ENCODE measurements at places on chromosomes 12 and 14.
A peak's percentile ranks its signal among the peaks of the same experiment; 100 is the strongest.

DNA sequence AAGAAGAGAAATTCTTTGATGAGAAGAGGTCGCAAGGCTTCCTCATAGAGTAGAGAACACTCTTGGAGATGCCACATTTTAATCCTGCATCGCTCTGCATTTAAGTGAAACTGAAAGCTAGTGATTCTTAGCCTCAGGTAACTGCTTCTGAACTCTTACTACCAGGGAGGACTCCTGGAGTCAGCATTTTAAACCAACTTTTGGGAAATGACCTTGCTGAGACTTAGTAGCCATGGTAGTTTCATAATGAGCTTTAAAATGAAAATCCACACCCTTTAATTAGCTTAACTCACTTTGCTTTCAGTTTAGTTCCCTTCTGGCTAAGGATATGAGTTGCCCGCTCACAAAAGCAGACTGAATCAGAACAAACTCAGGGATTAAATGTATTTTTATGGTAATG lies 80.3 kb downstream of the SYNE2 start:
- DNase-seq = no peak

GRCh38 chr12:1594006-1594260 lies 448 bp downstream of the FBXL14 start:
- DNase-seq = no peak

GRCh38 chr12:132014915-132015280 lies 65.2 kb downstream of the EP400 start:
- DNase-seq = no peak

- DNase-seq = no peak
These were observed 160.0 kb upstream of the E2F7 start for GRCh38 chr12:77225373-77225772.

GRCh38 chr12:82609234-82609914 lies 77.3 kb upstream of the TMTC2 start:
- no peak for DNase-seq

GRCh38 chr14:96080571-96080970 lies 41.4 kb downstream of the C14orf132 start:
- DNase-seq = no peak

DNA sequence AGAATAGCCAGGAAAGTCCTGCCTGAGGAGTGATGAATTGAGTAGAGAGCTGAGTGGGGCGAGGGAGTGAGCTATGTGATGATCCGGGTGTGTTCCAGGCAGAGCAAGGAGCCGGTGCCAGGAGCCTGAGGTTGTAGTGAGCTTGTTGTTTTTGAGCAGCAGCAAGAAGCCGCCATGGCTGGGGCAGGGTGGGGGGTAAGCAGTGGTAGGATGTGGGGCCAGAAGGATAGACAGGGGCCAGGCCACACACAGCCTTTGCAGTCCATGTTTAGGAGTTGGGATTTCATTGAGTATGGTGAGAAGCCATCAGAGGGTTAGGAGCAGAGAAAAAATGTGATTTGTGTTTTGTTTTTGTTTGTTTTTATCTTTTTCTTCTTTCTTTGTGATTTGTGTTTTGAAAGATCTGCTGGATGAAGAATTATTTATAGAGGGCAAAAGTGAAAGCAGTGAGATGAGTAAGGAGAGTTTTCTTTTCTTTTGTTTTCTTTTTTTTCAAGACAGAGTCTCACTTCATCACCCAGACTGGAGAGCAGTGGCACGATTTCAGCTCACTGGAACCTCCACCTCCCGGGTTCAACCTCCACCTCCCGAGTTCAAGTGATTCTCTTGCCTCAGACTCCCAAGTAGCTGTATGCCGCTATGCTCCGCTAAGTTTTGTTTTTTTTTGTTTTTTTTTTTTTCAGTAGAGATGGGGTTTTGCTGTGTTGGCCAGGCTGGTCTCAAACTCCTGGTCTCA lies 92.3 kb upstream of the BCAT1 start:
- no peak for DNase-seq

- DNase-seq = peak; percentile 47
These were observed 106.2 kb downstream of the TMEM30B start for GRCh38 chr14:61174987-61175386.

DNA sequence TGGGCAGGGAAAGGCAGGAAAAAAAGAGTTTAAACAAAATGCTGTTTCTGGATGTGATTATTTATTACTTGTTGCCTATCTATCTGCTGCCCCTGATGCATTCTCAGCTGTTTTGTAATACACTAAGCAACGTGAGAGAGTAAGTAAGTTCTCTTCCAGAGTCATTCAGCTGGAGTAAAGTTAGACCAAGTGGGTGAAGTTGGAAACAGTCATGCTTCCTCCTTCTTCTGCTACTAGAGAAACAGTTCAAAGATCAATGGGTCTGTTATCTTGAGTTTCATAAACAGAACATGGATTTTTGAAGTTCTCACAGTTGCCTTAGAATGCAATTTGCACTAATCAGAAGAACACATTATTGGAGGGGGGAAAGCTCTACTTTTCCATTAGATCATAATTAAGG lies 279.3 kb downstream of the EGLN3 start:
- no peak for DNase-seq

DNA sequence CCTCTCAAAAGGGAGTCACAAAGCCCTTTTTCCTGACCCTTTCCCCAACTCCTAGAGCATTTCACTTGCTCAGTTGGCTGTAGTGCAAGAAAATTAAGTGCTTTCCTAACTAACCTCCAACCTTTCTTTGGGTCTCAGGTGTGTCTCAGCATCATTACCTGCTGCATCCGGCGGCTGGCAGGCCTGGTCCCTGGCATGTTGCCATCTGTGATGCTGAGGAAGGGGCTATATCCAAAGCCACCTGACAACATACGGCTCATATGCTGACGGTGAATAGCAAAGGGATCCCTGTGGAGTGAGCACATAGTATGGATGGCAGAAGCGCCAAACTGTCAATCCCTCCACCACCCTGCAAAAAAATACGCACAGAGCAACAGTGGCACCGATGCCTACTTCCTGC lies 1.2 kb downstream of the MLF2 start:
- no peak for DNase-seq

DNA sequence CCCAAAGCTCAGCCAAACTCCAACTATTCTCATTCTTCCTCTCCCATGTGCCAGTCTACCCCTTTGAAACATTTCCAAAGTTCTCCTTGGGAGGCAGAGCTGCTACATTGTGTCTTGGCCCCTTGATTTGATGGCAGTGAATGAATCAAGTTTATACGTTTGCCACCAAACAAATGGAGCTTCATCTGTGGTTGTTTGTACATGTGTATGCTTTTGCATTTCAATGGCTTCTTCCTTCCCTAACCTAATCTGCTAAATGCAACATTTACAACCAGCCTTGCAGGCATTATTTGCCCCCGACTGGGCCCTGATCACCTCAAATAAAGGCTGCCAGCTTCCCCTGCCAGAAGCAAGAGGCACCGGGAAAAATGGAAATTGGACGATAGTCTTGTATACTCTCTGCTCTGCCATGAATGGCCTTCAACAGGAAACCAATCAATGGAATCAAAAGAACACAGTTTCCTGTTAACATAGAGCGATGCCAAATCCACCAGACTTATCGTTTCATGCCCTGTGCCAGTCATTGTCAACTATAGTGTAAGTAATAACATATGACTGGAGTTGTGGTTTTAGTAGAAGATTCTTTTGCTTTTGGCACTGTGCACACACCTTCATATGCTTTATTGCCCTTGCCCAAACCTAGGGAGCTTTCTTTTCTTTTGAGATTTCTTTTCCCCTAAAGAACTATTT lies 97.8 kb downstream of the TMEM30B start:
- no peak for DNase-seq

DNA sequence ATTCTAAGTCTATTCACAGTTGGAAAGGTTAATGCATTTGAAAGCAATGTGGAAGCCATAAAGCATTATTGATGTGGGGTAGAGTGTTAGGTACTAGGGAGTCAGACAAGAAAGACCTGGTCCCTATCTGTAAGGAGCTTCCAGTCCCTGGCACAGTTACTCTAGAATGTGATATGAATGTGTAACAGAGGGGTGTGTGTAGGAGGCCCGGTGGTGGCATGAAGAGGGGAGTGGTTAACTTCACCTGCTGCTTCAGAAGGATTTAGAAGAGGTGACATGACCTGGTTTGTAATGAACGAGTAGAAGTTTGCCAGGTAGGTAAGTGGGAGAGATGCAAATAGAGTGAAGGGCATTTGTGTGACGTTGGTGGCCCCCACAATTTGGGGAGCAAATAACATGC lies 15.1 kb upstream of the GALNT6 start:
- no peak for DNase-seq

DNA sequence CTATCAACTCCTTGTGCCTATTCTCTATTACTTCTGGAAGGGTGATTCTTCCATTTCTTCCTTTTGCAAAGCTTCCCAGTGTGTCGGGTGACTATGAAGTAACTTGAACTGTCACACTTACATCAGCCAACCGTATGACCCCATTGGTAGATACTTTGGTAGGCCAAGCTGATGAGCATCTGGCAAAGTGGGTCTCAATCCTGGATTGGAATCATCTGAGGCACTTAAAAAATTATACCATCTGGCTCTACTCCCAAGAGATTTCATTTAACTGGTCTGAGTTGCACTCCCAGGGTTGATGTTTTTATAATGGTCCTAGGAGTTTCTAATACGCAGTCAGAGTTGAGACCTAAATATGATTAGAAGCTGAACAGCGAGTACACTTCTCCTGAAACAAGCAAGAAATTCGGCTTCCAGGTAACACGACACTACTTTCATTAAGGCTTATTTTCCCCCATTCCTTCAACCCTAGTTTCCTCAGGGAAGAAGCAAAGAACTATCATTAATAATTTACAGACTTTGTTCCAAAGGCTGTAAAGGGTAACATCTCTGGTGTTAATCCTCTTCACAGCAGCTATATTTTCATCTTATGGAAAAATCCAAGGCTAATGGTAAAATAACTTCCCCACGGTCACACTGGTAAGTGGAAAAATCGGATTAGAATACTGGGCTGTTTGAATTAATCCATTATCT lies 76.8 kb downstream of the PDE6H start:
- DNase-seq = no peak

- no peak for DNase-seq
These were observed 6.5 kb downstream of the HIP1R start for GRCh38 chr12:122841544-122842321.

DNA sequence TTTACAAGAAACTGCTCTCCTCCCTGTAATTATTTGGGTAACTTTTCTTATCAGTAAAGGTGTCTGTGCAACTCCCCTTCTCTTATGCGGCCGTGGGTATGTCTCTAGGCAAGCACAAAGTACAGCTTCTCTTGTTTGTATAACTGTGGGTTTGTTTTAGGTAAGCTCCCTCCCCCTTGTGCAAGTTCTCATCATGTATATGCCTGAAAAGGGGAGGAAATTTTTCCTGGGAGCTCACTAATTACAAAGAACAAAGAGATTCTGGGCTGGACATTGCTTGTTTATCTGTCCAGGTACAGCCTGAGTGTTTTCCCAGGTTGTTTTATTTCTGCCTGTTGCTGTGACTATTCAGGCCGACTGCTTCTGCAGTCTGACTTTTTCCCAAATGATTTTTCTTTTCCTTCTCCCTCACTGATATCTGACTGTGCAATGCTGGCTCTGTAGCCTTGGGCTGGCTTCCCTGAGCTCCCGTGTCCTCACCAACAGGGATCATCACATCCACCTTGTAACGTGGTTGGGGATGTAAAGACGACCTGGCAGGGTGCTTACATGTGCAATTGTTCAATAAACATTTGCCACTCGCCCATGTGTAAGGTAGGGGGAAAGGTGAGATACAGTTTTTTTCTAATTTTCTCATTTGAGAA lies 916.5 kb downstream of the AACS start:
- DNase-seq = no peak

DNA sequence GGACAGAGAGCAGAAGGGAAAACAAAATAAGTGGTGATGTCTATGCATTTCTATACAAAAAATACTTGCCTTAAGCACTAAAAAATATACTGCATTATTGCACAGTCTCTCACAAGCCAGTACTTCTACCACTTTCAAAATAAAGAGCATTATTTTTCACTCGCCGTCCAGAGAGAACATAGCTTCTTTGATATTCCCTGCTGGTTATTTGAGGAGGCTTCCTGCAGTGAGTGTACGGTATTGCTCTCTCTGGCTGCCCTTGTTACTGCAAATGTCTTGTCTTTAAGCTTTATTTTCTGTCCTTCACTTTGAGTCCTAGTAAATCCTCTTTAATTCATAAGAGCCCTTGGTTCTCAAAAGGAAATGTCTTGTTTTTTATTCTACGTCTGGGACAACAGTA lies 81.1 kb downstream of the EML1 start:
- DNase-seq = no peak

DNA sequence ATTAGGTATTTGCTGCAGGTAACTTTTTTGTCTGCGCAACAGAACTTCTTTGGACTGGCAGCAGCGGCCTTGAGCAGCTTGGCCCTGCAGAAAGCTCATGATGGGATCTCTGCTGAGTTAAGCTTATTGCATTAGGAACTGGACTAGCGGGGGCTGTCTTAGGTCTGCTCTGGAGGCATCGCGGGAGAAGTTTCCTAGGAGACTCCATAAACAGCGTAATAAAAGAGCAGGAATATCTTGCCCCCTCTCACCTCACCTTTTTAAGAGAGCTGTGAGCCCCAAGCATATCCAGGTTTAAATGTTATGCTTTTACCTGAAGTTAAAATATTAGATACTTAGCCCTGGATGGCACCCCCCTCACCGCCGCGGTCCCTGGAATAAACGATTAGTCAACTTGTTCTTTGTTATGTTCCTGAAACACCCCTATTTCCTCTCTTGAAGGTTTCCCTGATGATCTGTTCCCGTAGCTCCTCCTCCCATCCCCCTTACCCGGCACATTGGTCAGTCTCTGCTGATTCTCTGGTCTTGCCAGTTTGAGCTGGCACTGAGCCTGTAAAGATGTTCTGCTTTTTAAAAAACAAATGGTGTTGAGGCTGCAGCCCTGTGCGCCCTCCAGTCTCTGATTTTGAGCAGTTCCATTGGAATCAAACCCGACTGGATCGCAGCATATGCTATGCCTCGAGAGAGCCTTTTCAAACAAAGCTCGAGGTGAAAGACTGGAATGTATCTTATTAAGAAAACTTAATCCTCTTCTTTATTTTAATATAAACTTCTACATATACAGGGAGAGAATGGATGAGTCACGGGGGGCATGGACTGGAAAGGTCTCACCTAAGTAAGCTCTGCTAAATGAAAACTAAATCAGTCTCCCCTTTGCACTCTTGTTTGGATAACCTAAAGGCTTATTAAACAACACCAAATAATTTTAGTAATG lies 1.9 kb downstream of the MLXIP start:
- no peak for DNase-seq
